ENCODE measurements at places on chromosomes 12 and 14.

- no peak for DNase-seq
These were observed 535.3 kb downstream of the GALC start for GRCh38 chr14:87457720-87458119.

DNA sequence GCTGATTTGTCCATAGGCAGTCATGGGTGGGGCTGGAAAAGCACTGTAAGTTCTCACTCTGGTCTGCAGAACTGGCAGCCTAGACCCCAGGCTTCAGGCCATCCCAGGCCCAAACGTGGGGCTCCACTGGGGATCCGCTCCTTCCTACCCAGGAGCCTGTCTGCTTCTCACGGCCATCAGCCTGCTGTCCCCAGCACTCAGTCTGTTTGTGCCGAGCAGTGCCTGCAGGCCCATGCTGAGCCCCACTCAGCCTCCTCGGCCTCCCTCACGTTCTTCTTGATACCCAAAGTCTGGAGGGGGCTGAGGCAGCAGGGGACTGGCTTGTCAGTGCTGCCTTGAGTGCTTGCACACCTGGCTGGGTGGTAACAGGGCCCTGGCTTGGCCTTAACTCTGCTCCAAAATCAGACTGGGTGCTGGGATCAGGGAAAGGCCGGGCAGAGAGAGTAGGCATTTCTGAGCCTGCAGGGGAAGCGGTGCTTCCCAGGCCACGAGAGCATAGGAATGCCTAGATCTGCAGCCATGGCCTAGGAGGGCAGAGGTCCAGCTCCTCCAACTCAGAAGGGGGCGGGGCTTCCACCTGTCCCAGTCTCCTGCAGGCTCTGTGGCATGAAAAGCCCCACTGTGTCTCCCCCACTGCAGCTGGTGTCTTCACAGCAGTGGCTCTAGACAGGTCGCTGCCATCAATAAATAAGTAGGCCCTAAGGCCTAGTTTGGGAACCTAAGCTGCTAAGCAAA, 772.4 kb upstream of the FBXO33 start:
- no peak for DNase-seq

- DNase-seq: no peak
These were observed 35.1 kb downstream of the NRDE2 start for GRCh38 chr14:90296641-90297040.

GRCh38 chr12:88574278-88574677, 6.0 kb downstream of the KITLG start:
- no peak for DNase-seq

DNA sequence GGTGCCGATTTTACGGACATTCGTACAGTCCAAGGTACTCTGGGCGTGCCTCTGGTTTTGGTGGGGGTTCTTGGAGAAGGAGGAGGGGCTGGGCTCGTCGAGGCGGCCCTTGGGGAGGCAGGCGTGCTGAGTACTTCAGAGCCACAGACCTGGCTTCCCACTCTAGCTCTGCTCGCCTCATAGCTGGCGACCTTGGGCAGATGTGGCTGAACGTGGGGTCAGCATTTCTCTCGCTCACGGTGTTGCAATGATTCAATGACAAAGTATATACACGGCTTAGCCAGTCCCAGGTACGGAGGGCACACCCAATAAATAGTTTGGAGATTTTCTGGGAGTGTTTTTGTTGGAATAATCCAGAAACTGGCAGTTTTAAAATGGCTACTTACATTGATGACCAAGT, 75.1 kb downstream of the FOXN4 start:
- no peak for DNase-seq
